ENCODE measurements at places on chromosomes 2 and 18.

DNA sequence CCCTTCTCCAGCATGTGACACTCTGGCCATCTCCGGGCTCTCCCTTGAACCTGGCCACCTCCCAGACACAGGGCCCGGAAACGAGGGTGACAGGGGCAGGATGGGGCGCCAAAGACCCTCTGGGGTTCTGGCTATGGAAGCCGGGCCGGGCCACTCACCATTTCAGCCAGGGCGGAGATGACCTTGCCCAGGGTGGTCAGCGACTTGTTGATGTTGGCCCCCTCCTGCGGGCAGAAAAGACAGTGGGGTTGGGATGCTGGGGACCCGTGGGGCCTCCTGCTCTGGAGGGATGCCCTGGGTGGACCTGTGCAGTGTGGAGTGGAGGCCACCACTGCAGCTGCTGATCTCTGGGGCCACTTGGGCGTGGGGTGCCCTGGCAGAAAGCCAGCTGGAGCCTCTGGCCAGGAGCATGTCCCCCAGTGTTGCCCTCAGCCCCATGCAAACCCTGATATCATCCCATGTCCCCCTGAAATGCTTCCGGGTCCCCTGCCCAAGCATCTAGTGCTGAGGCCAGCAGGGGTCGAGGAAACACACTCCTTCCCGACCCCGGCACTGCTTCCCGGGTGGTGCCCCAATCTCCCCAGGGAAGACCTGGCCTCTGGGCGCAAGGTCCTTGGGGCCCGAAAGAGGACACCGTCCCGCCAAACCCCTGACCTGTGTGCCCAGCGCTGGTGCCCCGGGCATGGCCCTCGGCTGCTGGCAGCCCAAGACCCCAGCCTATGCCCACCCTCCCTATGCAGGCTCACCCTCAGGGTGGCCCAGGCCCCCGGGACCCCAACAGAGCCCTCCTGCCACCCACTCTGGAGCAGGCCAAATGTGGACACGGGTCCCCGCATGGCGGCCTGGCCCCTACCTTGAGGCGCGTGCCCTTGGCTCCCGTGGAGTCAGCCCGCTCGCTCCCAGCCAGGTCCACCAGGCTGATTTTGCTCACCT lies 36.9 kb downstream of the KIF1A start:
- H3K27me3 ChIP-seq: no peaks in the 10 kb centered on the region
- DNase-seq: no peak
- peaks cover 6% of the 10 kb centered on the region for H3K4me1 ChIP-seq

DNA sequence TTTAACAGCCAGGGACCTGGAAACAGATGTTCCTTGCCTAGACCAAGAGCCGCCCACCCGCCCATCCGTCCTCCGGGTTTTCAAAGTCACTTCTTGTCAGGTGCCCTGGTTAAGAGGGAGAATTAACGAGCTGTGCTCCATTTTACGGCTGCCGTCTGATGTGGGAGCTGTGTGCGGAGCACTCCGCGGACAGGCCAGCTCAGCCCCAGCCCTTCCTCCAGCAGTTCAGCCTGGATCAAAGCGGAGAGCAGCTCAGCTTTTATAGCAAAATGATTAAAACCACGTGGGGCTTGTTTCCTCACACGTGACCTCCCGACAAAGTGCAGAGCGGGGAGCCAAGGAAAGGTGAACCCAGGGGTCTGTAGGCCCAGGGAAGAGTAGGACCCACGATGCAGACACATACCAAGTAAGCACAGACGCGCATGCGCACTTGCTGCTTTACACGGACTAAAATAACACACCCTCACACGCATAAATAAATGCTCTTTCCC lies 46.1 kb upstream of the PKDCC start:
- H3K27ac ChIP-seq: no peak overlapping the region
- no peaks in the 10 kb centered on the region for H3K4me1 ChIP-seq
- no peaks in the 10 kb centered on the region for H3K27me3 ChIP-seq
- no peaks in the 10 kb centered on the region for H3K36me3 ChIP-seq
- no peak for DNase-seq
- no peak overlapping the region for H3K4me3 ChIP-seq

- peak; percentile 83 for DNase-seq
- peak overlapping the region; percentile 68 for H3K27ac ChIP-seq
- H3K4me3 ChIP-seq: no peak overlapping the region
- no peaks in the 10 kb centered on the region for H3K27me3 ChIP-seq
Measured at GRCh38 chr2:240991378-240992263, 6.8 kb upstream of the SNED1 start.

GRCh38 chr18:6553234-6553900 lies 138.7 kb upstream of the L3MBTL4 start:
- no peaks in the 10 kb centered on the region for H3K36me3 ChIP-seq
- H3K4me1 ChIP-seq: no peaks in the 10 kb centered on the region
- no peak overlapping the region for H3K4me3 ChIP-seq

- H3K27me3 ChIP-seq: no peaks in the 10 kb centered on the region
- H3K36me3 ChIP-seq: no peaks in the 10 kb centered on the region
- DNase-seq: no peak
- H3K4me1 ChIP-seq: no peaks in the 10 kb centered on the region
- peak overlapping the region; percentile 6 for H3K27ac ChIP-seq
- no peak overlapping the region for H3K4me3 ChIP-seq
Measured at GRCh38 chr2:174577967-174578589, 19.5 kb downstream of the WIPF1 start.

GRCh38 chr18:57710226-57710625 lies 88.6 kb upstream of the NARS1 start:
- peaks cover 11% of the 10 kb centered on the region for H3K4me1 ChIP-seq
- no peak overlapping the region for H3K4me3 ChIP-seq
- H3K27ac ChIP-seq: no peak overlapping the region
- no peak for DNase-seq
- H3K36me3 ChIP-seq: no peaks in the 10 kb centered on the region

DNA sequence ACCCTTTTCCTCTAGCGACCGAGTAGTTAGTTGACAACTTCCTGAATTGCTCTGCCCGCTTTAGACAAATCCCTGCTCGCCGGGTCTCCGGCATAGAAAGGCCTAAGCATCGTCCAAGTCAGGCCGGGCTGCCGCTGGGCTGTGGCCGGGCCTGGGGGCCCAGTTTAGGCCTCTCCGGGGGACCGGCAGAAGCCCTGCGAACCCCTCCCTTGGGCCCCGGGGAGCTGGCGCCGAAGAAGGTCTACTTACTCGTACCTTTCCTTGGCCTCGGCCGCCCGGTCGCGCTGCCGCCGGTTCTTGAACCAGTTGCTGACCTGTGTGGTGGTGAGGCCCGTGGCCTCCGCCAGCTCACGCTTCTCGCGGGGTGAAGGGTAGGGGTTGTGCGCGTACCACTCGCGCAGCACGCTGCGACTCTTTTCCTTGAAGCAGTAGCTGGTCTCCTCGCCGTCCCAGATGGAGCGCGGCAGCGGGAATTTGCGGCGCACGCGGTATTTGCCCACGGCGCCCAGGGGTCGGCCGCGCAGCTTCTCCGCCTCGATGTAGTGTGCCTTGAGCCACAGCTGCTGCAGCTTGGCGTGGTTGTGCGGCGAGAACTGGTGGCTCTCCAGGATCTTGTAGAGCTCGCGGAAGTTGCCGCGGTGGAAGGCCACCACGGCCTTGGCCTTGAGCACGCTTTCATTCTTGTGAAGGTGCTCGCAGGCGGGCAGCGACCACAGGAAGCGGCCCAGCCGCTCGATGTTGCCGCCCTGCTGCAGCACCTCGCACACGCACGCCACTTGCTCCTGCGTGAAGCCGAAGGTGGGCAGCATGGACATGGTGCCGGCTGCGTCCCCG lies 739 bp downstream of the SIX2 start:
- H3K4me1 ChIP-seq: peaks cover 3% of the 10 kb centered on the region
- H3K27me3 ChIP-seq: no peaks in the 10 kb centered on the region
- peak overlapping the region; percentile 54 for H3K4me3 ChIP-seq
- no peak overlapping the region for H3K27ac ChIP-seq

DNA sequence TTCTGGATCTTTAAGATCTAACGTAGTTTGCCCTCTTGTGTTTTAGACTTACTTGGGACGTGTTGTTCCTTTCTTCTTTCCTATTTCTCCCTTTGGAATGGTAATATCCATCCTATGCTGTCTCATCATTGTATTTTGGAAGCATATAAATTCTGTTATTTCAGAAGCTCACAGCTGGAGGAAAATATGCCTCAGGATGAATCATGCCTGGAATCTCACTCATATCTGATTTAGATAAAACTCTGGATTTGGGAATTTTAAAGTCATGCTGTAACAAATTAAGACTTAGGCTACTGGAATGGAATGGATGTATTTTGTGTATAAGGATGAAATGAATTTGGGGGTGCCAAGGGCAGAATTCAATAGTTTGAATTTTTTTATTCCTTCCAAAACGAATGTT lies 245.2 kb upstream of the GULP1 start:
- no peak for DNase-seq
- no peaks in the 10 kb centered on the region for H3K4me1 ChIP-seq
- H3K4me3 ChIP-seq: no peak overlapping the region
- no peak overlapping the region for H3K27ac ChIP-seq
- no peaks in the 10 kb centered on the region for H3K27me3 ChIP-seq

GRCh38 chr2:55141572-55142413 lies 90.3 kb downstream of the CLHC1 start:
- no peak overlapping the region for H3K27ac ChIP-seq
- DNase-seq: no peak
- H3K4me1 ChIP-seq: no peaks in the 10 kb centered on the region
- no peak overlapping the region for H3K4me3 ChIP-seq

DNA sequence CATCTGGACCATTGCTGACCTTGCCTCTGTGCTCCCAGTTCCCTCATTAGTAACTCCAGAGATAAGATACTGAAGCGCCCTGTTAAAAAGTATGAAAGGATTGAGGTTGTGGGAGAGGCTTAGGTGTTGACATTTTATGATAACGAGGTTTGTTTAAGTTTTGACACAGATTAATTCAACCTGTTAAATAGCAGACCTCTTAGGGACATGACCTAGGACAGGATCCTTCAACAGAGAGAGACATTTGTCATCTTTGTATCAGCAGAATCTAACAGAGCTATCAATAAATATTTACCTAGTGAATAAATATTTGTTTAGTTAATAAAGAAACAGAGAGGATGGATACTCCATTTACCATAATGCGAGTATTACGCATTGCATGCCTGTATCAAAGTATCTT lies 99.5 kb downstream of the DCC start:
- H3K36me3 ChIP-seq: no peaks in the 10 kb centered on the region
- DNase-seq: no peak
- no peaks in the 10 kb centered on the region for H3K4me1 ChIP-seq
- no peak overlapping the region for H3K4me3 ChIP-seq
- no peaks in the 10 kb centered on the region for H3K27me3 ChIP-seq

- peaks cover 9% of the 10 kb centered on the region for H3K4me1 ChIP-seq
- no peak for DNase-seq
- H3K36me3 ChIP-seq: no peaks in the 10 kb centered on the region
- no peaks in the 10 kb centered on the region for H3K27me3 ChIP-seq
- no peak overlapping the region for H3K4me3 ChIP-seq
Measured at GRCh38 chr2:158006961-158007719, 94.5 kb upstream of the UPP2 start.

GRCh38 chr2:890791-891190 lies 59.9 kb upstream of the SNTG2 start:
- H3K36me3 ChIP-seq: no peaks in the 10 kb centered on the region
- no peaks in the 10 kb centered on the region for H3K27me3 ChIP-seq
- H3K27ac ChIP-seq: no peak overlapping the region
- no peak for DNase-seq
- no peaks in the 10 kb centered on the region for H3K4me1 ChIP-seq

- H3K27ac ChIP-seq: peak overlapping the region; percentile 27
- no peak for DNase-seq
- H3K36me3 ChIP-seq: no peaks in the 10 kb centered on the region
- H3K4me3 ChIP-seq: no peak overlapping the region
Measured at GRCh38 chr2:158904627-158905177, 63.7 kb upstream of the TANC1 start.

GRCh38 chr2:46416739-46417403 lies 62.5 kb upstream of the TMEM247 start:
- DNase-seq: no peak
- H3K27ac ChIP-seq: no peak overlapping the region
- no peaks in the 10 kb centered on the region for H3K4me1 ChIP-seq
- no peaks in the 10 kb centered on the region for H3K27me3 ChIP-seq

DNA sequence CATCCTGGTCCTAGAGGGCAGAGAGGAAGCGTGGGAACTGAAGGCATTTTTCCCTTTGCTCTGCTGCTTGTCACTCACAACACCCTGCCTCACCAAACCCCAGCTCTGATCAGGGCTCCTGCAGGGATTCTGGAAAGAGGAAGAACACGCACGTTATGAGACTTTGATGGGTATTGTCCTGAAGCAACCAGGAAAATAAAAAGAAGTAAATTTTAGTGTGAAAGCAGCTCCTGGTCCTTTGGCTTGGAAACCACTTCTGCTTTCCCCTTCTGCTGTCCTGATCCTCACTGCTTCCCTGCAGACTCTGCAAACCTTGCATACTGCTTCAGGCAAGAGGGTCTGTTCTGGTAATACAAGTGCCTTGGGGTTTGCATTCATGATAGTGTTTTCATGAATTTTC lies 164.1 kb downstream of the SLC8A1 start:
- H3K36me3 ChIP-seq: no peaks in the 10 kb centered on the region
- no peaks in the 10 kb centered on the region for H3K27me3 ChIP-seq
- DNase-seq: no peak
- no peak overlapping the region for H3K27ac ChIP-seq
- H3K4me1 ChIP-seq: no peaks in the 10 kb centered on the region

DNA sequence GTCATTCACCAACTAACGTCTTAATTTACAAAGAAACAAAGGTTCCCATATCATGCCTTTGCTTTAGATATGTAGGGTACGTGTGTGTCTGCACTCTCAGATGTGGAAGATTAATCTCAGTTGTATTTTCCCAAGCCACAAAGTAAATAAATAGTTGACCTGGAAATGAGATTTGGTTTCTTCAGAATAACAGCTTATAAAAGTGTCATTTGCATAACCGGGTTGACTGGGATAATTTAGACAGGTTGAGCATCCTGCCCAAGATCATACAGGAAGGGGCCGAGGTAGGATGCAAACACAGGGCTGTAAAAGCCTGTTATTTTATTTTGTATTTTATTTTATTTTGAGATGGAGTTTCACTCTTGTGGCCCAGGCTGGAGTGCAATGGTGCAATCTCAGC lies 19.5 kb downstream of the ATG16L1 start:
- no peak overlapping the region for H3K4me3 ChIP-seq
- peaks cover 27% of the 10 kb centered on the region for H3K36me3 ChIP-seq
- no peak for DNase-seq

DNA sequence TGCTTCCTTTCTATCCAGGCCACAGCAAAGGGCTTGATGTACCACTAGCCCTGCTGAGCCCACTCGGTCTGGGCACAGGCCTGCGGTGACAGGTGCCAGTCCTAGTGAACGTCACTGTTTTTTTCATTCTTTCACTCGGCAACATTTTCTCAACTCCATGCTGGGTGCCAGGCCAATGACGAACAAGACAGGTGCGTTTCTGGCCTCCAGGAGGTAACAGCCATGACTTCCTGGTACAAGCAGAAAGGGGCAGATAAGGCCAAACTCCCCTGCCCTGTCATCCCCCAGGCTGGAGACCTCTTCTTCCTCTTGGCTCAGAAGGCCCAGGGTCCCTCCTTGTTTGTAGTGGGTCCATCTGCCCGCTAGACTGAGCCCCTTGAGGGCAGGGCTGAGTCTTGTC lies 55.7 kb upstream of the OTOF start:
- no peak overlapping the region for H3K27ac ChIP-seq
- no peak overlapping the region for H3K4me3 ChIP-seq
- H3K27me3 ChIP-seq: peaks cover 2% of the 10 kb centered on the region
- H3K4me1 ChIP-seq: no peaks in the 10 kb centered on the region
- no peak for DNase-seq
- H3K36me3 ChIP-seq: no peaks in the 10 kb centered on the region

GRCh38 chr2:198917926-198918720 lies 539.6 kb downstream of the SATB2 start:
- H3K27ac ChIP-seq: no peak overlapping the region
- no peaks in the 10 kb centered on the region for H3K36me3 ChIP-seq
- H3K27me3 ChIP-seq: no peaks in the 10 kb centered on the region
- no peak overlapping the region for H3K4me3 ChIP-seq
